ENCODE measurements at places on chromosomes 6 and 20. TPM values are rescaled to one million over a fixed set of nuclear protein-coding genes. Genes with fewer than 3 reads are reported as not detected.
A peak's percentile ranks its signal among the peaks of the same experiment; 100 is the strongest.

Gene APCDD1L
- total RNA-seq, result not detected

Gene AIF1
- total RNA-seq, result 0.13 TPM

Gene LZTS3
- 7.6 TPM for total RNA-seq

Gene MCM9
- 11.8 TPM for total RNA-seq

Gene RAB5IF
- total RNA-seq, result 71.2 TPM

Gene RIPOR3
- 0.13 TPM for total RNA-seq

Gene RUNX2
- total RNA-seq, result not detected

Gene SAMD5
- 0.51 TPM for total RNA-seq

Gene FLRT3
- 0.90 TPM for total RNA-seq

- no peak for DNase-seq
Measured at GRCh38 chr6:167748046-167748445, 78.7 kb upstream of the AFDN start.

DNA sequence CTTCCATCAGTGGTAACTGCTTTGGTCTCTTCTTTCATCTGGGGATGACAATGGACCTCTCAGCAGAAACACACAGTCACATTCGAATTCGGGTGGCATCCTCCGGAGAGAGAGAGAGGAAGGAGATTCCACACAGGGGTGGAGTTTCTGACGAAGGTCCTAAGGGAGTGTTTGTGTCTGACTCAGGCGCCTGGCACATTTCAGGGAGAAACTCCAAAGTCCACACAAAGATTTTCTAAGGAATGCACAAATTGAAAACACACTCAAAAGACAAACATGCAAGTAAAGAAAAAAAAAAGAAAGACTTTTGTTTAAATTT is 6.1 kb downstream of the EDN1 start:
- peak; percentile 51 for DNase-seq

GRCh38 chr20:32480371-32481241 is 104.5 kb downstream of the NOL4L start:
- DNase-seq, result peak; percentile 65

DNA sequence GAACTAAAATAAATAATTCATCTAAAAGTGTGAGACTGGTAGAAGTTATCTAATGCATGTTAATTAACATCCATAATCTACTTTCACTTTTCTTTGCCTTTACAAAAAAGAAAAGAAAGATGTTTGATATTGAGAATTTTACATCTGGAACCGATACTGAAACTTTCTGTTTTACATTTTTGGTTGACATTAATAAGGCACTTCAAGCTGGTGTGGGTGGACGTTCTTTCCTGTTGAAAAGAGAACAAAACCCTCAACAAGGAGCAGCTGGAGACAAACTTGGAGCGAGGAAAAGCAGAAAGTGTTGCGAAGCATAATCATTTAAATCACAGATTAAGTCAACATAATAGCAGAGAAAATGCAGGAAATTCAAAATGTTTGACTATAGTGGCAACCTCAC is 575.2 kb upstream of the ADGRB3 start:
- no peak for DNase-seq

DNA sequence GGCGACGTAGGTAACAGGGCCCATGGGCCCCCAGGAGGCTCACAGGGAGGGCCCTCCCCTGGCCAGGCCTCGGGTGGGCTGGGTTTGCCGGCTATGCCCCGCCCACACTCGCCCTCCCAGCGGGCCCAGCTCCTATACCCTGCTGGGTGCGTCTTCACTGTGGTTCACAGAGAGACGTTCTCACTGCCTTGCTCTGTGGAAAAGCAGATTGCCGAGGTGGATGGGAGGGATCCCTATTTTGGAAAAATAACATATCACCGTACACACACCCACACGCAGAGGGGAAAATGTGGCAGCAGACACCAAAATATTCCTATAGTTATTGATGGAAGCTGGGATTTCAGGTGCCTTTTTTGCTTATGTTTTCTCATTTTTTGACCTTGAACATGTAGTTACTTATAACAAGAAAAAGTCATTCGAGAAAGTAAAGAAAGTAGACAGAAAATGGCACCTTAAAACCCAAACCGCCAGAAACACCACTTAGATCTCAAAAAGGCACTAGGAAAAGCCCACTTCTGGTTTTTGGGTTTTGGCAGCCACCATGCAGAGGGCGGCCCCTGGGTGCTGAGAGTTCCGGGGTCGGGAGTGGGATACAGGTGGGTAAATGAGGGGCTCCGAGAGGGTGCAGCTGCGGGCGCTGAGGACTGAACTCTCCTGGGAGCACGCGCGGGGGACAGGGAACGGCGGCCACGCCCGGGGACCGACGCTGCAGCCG is 49.4 kb downstream of the TMEM242 start:
- no peak for DNase-seq

DNA sequence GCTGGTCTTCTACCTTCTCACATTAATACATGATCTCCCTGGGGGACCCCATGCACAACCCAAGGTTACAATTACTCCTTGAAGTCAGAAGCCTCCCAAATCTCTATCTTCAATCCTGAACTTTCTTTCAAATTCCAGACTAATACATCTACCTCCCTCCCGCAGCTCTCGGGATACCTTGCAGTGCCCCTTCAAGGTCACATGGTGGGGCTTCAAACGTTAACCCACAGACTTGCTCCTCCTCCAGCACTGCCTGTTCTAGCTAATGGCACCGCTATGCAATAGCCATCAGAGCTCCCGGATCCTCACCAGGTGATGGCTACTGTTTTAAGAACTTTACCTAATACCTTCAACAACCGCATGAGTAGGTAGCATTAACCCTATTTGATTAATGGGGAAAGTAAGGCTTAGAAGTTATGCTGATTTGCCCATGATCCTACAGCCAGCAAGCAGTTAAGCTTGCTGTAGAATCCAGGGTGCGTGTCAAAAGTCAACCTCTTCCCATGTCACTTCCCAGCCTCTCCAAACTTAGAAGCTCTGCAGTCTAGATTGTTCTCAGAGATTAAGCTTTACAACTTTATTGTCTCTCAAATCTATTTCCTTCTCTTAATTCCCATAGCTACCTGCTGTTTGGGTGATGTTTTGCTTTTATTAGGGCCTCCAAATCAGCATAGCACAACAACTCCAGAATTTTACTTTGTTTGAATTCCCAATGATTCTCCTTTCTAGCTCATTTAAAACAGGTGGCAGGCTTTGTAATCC is 44.7 kb downstream of the PLAGL1 start:
- DNase-seq, result no peak

DNA sequence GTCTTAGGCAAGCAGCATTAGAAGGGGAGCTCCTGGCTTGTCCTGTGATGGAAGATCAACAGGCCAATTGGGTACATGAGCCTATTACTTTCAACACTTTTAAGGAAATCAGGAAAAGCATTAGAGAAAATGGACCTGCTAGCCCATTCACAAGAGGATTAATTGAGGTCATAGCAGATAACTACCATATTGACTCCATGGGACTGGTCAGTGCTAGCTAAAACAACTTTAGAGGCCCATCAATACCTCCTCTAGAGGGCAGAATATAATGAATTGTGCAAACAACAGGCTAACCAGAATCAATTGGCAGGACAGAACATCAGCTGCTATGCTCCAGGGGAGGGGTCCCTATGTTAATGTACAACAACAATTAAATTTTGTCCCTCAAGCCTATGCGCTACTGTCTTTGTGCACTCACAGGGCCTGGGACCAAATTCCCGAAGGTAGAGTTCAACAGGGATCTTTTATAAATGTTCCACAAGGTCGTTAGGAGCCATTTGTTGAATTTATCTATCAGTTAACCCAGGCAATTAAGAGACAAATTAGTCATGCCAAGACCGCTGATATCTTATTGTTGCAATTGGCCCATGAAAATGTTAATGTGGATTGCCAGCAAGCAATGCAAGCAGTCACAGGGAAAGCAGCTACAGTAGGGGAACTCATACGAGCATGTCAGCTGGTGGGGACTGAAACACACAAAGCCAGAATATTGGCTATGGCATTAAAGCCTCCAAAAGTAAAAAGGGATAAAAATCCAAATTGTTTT is 106.6 kb upstream of the BTN3A2 start:
- no peak for DNase-seq

- peak; percentile 72 for DNase-seq
Measured at GRCh38 chr6:125274935-125275334, 26.8 kb downstream of the HDDC2 start.

GRCh38 chr6:90460051-90460450 is 126.8 kb downstream of the MAP3K7 start:
- no peak for DNase-seq

- no peak for DNase-seq
Measured at GRCh38 chr6:131642987-131643611, 6.0 kb downstream of the ENPP3 start.

GRCh38 chr6:156839591-156840001 is 62.4 kb downstream of the ARID1B start:
- DNase-seq, result no peak

DNA sequence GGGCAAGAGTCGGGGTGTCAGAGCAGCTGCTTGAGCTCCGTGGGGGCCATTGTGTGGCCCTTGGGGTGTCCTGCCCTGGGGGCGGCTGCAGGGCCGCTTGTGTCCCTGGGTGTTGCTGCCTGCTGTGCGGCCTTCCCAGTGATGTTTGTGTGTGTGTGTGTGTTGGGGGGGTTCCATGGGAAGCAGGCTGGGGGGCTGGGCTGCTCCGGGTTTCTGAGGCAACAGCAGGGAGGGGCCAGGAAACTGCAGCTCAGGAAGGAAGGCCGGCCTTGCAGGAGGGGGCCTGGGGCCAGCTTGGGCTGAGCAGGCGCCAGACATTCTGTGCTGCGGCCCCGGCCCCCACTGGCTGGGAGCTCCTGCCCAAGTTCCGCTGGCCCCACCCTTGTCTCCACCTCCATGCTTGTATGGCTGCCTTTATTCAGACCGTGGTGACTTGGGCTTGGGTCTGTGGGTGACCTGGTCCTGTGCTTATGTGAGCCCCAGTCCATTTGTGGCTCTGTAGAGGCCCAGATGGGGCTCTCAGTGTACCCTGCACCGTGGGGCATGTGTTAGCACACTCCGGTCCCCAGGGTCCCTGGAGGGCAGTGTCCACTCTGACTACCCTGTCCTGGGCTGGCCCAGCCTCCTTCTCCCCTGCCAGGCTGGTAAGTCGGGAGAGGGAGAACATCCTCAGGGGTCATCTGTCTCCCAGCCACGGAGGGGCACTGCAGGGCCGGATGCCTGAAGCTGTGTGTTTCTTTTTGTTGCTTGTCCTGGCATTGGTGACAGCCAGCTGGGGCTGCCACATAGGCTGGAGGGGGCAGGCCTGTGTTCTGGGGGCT is 4.6 kb upstream of the SOX18 start:
- peak; percentile 93 for DNase-seq

DNA sequence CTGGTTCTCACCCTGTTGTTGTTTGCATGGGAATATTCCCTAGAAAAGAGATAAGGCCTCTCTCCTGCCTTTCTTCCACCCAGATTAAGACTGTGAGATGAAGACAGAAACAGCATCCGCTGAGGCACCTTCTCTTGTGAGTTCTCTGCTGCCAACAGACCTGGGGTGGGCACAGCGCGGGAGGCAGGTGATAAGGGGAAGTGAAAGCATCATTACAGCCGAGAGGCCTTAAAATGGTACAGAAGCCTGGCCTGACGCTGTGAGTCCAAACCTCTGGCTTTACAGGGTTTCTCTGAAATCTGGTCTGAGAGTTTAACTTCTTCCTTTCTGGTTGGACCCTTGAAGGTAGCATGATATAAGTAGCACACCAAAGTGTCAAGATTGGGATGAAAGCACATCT is 21.0 kb upstream of the IYD start:
- no peak for DNase-seq

GRCh38 chr20:10846766-10847165 is 173.0 kb upstream of the JAG1 start:
- DNase-seq, result no peak

GRCh38 chr6:31851485-31851832 is 11.2 kb downstream of the NEU1 start:
- no peak for DNase-seq

GRCh38 chr6:20173833-20174792 is 38.2 kb downstream of the MBOAT1 start:
- DNase-seq, result no peak

GRCh38 chr6:68710916-68711315 is 75.8 kb downstream of the ADGRB3 start:
- no peak for DNase-seq

- DNase-seq, result no peak
Measured at GRCh38 chr6:27839626-27840475, 72.3 kb downstream of the OR2B2 start.

- no peak for DNase-seq
Measured at GRCh38 chr20:8901237-8902025, 167.5 kb upstream of the PLCB4 start.
